Choroid plexus epithelial cell (primary cell): ENCODE measurements at places on chromosomes 3 and 15.
A peak's percentile ranks its signal among the peaks of the same experiment; 100 is the strongest.

- peak; percentile 76 for DNase-seq
These were observed 9.2 kb downstream of the SLTM start for GRCh38 chr15:58924327-58924726.

- no peak for DNase-seq
These were observed 512.3 kb downstream of the EDEM1 start for GRCh38 chr3:5699811-5700210.

GRCh38 chr15:70121624-70122302 is 24.0 kb upstream of the TLE3 start:
- peak; percentile 94 for DNase-seq

DNA sequence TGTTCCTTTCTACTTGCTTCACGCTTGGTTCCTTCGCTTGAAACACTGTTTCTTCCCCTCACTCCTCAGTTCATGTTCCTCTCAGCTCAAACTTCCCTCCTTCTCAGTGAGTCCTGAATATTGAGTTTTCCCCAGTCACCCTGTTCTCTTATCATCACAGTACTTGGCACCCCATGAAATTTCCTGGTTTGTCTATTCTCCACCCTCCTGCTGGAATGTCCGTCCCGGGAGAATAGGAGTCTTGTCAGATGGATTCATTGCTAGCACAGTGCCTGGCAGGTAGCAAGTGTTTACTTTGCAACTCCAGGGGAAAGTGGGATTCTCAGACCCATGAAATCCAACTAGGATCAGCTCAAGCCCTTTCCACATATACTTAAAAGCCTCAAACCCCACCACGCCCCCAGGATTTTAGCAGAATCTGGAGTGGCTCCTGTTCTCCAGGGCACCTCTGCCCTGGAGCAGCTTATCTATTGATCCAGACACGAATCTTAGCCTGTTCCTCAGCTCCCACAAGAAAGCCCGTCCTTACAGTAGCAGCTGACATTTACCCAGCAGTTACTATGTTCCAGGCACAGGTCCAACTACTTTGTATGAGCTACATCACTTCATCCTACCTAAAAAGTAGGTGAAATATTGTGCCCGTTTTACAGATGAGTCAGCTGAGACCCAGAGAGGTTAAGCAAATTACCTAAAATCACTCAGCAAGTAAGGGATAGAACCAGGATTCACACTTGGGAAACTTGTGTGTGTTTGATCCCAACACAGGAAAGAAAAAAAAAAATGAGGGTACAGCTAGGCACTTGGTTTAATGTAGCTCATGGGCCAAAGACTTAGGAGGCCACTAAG is 36.8 kb upstream of the MAP3K13 start:
- peak; percentile 27 for DNase-seq

GRCh38 chr3:179415377-179415776 is 35.9 kb downstream of the GNB4 start:
- DNase-seq: no peak

DNA sequence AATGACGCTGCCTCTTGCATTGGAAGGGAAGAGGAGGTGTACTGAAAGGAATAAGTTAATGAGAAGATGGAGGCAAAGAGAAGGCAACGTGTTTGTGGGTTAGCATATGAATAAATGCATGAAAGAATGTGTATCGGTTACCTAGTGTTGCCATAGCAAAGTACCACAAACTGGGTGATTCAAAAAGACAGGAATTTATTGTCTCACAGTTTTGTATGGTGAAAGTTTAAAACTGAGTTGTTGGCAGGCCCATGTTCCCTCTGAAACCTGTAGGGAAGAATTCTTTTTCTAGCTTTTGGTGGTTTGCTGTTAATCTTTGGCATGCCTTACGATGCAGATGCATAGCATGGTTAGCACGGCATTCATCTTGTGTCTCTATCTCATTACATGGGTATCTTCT is 729.9 kb downstream of the MECOM start:
- peak; percentile 7 for DNase-seq

DNA sequence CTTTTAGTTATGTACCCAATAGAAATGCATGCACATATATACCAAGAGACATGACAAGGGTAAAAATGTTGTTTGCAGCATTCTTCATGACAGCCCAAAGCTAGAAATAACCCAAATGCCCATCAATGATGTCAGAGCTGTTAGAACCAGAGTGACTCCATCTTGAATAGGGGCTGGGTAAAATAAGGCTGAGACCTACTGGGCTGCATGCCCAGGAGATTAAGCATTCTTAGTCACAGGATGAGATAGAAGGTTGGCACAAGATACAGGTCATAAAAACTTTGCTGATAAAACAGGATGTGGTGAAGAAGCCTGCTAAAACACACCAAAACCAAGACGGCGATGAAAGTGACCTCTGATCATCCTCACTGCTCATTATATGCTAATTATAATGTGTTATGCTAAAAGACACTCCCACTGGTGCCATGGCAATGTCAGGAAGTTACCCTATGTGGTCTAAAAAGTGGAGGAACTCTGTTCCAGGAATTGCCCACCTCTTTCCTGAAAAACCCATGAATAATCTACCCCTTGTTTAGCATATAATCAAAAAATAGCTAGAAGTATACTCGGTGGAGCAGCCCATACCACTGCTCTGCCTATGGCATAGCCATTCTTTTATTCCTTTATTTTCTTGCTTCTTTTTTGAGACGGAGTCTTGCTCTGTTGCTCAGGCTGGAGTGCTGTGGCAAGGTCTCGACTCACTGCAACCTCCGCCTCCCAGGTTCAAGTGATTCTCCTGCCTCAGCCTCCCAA is 32.9 kb downstream of the ZBTB11 start:
- DNase-seq: peak; percentile 20

DNA sequence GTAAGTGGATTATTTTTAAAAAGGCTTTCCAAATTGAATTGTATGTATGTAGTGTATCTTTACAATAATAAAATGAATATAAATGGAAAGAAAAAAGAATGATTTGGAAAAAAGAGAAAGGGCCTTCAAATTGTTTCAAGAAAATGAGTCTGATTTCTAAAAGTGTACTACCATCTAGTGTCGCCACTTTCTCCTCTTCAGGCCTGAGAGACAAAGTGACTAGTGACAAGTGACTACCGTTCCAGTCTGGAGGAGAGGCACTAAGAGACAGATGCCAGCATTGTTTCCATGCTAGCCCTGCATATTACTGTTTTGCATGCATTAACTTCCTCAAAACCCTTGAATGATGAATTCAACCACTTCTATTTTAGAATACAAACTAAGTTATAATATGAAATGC is 39.3 kb downstream of the P3H2 start:
- no peak for DNase-seq

- peak; percentile 96 for DNase-seq
These were observed 550.6 kb upstream of the NECTIN3 start for GRCh38 chr3:110521019-110521418.

DNA sequence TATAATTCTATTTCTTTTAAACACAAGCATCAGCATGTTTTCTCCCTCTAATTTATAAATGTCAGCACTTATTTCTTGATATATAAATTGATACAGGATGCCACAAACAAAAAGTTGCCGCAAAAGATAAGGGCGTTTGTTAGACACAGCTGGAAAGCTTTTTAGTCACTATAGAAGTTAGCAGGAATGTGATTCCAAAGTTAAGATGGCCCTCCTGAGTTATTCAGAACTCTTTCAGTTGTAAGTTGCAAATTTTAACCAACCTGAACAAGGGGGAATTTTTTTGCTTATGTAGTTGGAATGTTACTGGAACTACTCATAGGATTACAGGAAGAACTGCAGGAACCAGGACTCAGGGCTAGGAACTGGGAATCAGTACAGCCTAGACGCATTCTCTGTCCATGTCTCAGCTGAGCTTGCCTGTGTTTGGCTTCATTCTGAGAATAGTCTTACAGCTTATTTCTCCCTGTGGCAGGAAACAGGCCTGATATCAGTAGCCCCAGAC is 166.3 kb downstream of the VGLL4 start:
- DNase-seq: peak; percentile 73

- no peak for DNase-seq
These were observed 42.2 kb downstream of the PDZRN3 start for GRCh38 chr3:73582535-73582934.

DNA sequence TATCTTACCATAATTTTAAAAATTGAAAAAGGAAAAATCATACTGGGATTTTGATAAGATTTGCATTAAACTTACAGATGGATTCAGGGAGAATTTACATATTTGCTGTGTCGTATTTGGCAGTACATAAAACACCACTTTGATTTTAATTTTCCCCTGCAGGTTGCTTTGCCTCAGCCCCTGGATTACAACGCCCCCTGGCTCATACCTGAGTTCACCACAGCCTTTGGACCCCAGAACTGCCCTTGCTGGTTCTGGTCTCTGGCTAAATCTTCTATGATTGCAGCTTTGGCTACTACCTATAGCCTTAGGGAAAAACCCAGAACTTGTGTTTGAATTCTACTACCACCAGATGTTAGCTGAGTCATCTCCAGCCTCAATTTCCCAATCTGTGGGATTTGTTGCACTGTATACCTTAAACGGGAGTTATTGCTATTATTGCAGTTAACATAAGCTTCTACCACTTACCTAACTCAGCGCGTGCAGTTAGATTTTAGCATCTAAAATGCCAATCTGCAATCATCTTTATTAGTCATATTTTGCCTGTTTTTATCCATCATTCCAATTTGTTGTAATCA is 315.7 kb upstream of the GADL1 start:
- no peak for DNase-seq

GRCh38 chr15:100714749-100715342 is 112.5 kb downstream of the ASB7 start:
- DNase-seq: no peak

GRCh38 chr3:33648793-33649192 is 69.3 kb downstream of the CLASP2 start:
- no peak for DNase-seq

GRCh38 chr3:46496746-46497555 is 825 bp upstream of the RTP3 start:
- peak; percentile 33 for DNase-seq

DNA sequence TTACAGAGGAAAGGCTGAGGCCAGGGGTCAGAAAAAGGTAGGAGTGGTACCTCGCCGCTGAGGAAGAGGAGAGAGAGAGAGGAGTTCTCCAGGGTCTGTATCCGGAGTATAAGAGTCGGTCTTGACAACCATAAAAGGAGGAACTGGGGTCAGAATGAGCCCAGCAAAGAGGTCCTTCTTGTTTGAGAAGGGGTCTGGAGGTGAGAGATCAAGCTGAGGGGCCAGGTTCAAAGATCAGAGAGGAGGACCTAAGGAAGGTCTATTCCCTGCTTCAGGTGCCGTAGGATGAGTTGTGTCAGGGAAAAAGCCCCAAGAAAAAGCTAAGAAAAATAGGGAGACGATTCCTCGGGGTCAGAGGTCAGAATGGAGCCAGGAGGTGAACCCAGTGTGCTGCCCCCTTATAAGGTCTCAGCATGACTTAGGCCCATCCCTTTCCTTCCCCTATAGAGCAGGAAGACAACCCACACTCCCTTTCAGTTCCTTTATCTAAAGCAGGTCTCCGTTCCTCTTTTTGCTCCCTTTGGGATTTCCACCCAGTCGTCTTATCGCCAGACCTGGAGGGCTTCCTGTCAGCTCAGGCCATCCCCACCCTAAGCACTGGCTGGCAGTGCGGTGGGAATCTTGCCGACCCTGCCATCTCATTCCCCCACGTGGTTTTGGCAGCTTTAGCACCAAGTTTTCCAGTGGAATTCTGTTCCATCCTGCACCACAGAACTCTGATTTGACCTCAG is 651 bp downstream of the MTMR14 start:
- no peak for DNase-seq

DNA sequence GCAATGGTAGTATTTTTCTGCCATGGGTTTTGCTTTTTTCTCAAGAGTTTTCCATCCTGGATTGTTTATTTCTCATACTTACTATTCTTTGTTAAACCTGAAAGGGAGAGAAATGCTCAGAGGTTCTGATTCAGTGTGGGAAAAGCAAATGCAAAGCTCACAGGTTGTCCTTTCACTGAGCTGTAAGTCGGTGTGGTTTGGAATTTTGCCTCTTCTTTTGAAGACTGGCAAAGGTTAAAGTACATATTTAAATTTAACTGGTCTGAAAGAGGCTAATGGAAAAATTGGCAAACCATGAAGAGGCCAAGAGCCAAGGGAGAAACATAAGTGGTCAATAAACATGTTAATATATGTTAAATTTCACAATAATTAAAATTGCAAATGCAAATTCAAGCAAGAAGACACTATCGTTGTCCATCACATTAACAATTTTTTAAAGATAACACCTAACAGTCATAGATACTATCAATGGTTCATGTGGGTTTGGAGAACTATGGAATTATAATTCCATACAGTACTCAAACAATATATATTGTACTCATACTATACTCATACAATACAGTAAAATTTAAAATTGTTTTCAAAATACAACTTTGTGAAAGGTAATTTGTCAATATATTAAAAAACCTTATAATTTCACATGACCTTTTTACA is 246.8 kb upstream of the STT3B start:
- DNase-seq: no peak

- no peak for DNase-seq
These were observed 90.8 kb upstream of the TNFAIP8L3 start for GRCh38 chr15:51185213-51186159.

DNA sequence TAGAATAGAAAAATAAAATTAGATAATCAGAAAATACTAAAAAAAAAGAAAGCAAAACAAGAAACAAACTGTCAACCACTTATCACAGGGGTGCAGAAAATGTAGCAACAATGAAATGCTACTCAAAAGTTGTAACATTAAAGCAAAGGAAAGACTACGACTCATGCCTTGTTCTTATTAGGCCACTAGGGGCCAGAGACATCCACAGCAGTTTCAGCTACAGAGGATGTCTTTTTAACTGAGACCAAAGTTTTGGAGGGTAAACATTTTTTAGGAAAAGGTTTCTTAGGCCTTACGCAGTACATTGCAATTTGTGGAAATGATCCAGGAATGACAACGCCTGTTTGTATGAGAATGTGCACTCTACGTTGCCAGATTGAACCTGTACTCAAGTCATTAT is 15.4 kb upstream of the CADM2 start:
- no peak for DNase-seq

- DNase-seq: no peak
These were observed 964.7 kb downstream of the ROBO2 start for GRCh38 chr3:78004571-78004970.

DNA sequence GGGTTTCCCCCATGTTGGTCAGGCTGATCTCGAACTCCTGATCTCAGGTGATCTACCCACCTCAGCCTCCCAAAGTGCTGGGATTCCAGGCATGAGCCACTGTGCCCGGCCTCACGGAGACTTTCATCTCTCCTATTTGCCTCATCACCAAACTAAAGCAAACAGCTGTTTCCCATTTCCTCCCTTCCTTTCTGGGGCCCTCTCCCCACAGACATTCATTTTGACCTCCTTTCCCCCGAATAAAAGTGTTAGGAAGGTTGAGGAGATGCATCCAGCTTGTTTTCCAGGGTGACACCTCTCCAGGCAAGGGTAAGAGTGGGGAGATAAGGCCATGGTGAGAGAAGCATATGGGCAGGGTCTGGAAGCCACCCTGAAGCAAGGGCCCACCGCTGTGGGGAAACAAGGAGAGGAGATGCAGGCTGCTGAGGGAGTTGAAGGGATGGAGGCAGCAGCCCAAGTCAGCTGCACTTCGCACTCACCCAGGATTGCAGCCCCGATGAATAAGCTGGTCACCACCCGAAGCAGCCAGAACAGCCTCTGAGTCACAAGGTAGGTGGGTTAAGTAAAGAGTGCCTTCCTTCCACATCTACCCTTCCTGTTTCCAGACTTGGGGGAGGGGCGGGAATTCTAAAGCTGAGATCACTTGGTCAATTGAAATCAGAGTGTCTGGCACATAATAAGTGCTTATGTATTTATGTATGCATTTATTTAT is 7.7 kb downstream of the DUOXA2 start:
- peak; percentile 76 for DNase-seq
